ENCODE measurements at places on chromosomes 3 and 15. TPM values are rescaled to one million over a fixed set of nuclear protein-coding genes. Genes with fewer than 3 reads are reported as not detected.
A peak's percentile ranks its signal among the peaks of the same experiment; 100 is the strongest.

The PYGO1 gene
- 8.4 TPM for polyA plus RNA-seq

The FEZF2 gene
- not detected for polyA plus RNA-seq

The AGBL1 gene
- polyA plus RNA-seq = 25.5 TPM

The EFCAB12 gene
- polyA plus RNA-seq = 0.13 TPM

The NDUFB4 gene
- polyA plus RNA-seq = 170 TPM

The GOLGA8T gene
- polyA plus RNA-seq = not detected

The CACNA2D2 gene
- 4.3 TPM for polyA plus RNA-seq

The MPI gene
- 53.6 TPM for polyA plus RNA-seq

The LMLN gene
- polyA plus RNA-seq = 3.4 TPM

The RHOV gene
- polyA plus RNA-seq = 0.34 TPM

The TRANK1 gene
- 3.9 TPM for polyA plus RNA-seq

The MAP4 gene
- 340 TPM for polyA plus RNA-seq

DNA sequence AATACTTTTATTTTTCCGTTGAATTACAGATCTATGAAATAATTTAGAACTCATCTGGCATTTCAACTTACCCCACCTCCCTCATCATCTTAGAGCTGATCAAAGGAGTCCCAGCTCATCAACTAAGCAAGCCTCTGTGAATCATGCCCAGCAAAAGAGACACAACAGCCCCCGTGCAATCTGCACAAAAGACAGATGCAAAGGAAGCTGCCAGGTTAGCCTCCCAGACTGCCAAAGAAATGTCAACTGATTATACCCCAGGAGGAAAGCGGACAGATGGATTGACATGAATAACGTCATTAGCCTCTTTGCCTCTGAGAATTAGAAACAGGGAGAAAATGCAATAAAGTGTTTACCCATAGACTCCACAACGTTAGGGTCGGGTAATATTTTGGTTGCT is 75.0 kb downstream of the GABRB3 start:
- DNase-seq = no peak

GRCh38 chr3:121998030-121998580 is 23.9 kb downstream of the ILDR1 start:
- DNase-seq = no peak

DNA sequence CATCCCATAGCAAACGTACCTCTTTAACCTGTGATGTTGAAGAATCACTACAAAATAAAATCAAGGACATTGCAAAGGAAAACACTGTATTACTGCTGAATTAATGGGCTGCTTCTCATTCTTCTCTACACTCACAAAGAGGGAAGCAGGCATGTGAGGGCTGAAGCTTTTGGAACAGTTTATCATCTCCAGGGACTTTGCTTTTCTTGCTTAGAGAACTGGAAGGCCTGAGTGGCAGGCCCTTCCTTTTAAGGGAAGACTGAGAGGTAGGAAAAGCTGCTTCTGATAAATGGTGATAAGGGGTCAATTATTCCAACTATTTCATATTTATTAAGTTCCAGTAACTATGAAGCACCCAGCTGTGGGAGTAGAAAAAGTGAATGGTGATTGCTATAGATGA is 649.6 kb downstream of the NTRK3 start:
- no peak for DNase-seq

- DNase-seq = no peak
Observed at GRCh38 chr15:39444735-39445470, 136.0 kb upstream of the THBS1 start.

DNA sequence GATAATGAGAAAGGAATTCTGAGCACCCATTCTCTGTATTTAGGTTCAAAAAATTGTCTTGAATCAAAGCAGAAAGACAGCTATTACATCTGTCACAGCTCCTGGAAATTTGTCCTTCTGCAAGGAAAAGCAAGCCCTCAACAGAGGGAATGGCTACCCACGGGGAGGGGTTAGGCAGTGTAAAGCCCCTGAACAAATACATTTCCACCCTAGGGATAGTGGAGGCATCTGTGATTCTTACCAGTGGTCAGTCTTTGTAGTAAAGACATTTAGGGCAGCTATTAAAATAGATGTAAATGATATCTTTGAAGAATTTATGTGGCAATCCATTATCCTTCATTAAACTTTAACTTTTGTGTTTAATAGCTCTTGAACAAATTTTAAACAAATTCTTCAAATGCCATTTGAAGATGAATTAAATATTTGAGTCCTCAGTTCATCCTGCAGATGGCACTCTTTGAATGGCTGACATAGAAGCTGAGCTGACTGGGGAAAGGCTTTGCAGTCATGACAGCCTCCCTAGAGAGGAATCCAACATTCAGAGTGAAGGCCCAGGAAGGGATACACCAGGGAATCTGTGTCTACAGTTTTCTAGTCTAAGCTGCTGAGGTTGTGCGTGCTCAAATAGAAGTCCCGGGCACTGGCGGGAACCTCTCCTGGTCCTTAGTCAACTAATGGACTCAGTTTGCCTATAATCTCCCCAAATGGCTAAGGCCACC is 359.7 kb upstream of the ROPN1 start:
- no peak for DNase-seq

DNA sequence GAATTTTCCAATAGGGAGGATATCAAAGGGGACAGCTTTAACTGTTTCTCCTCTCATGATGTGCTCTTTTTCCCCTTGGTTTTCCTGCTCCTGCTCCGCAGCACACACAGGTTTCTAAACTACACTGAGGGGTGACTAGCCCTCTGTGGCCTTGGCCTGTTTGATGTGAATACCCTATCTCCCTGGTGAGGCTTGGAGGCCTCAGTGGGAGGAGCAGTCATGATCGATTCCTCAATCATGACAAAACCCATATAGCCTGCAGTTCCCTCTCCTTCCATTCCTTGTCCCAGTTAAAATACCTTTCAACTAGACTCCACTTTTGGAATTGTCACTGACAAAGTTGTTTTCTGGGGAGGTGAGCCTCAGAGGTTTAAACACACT is 24.0 kb upstream of the USP3 start:
- DNase-seq = no peak

DNA sequence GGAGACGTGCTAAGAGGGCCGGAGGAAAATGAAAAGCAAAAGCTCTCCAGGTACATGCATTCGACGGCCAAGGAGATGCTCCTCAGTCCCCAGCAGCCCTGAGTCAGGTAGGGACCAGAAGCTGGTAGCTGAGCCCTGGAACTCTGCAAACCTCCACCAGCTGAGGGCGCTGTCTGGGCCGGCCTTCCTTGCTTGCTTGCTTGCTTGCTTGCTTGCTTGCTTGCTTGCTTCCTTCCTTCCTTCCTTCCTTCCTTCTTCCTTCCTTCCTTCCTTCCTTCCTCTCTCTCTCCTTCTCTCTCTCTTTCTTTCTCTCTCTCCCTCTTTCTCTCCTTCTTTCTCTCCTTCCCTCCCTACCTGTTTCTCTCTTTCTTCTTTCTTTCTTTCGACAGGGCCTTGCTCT is 94.6 kb upstream of the RASGRF1 start:
- no peak for DNase-seq

DNA sequence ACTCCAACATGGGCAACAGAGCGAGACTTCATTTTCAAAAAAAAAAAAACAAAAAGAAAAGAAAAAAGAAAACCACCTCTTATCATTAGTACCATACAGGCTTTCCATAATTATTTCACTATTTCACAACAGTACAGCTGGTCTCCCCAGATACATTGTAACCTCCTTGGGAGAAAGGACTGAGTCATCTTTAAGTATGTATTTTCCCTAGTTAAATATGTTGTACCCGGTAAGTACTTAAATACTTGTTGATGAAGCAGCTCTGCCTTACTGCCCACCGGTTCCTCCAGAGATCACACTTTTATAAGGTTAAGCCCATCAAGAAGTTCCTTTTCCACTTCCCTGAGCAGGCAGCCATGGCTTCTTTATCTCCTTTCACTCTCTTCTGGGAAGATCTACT is 789.5 kb upstream of the CFAP20DC start:
- no peak for DNase-seq

DNA sequence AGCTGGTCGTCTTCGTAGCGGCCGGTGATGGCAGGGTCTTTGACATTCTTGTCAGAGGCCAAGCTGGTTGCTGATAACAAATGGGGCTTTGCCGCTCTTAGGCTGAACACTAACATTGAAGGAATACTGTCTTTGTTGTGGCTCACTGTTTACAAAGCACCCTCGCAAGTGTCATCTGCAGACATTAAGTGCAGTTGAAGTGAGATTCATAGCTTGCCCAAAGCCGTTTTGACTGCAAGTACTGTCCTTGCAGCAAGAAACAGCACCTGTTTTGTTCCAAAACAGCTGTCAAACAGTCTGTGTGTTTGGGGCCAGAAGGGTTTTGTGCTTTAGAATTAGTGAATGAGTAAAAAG is 568 bp downstream of the SENP2 start:
- peak; percentile 11 for DNase-seq

- DNase-seq = peak; percentile 35
Observed at GRCh38 chr3:4426782-4427344, 40.2 kb downstream of the SUMF1 start.

GRCh38 chr15:68130851-68131250 is 74.3 kb downstream of the CALML4 start:
- DNase-seq = no peak

- no peak for DNase-seq
Observed at GRCh38 chr3:4406746-4407568, 60.1 kb downstream of the SUMF1 start.

DNA sequence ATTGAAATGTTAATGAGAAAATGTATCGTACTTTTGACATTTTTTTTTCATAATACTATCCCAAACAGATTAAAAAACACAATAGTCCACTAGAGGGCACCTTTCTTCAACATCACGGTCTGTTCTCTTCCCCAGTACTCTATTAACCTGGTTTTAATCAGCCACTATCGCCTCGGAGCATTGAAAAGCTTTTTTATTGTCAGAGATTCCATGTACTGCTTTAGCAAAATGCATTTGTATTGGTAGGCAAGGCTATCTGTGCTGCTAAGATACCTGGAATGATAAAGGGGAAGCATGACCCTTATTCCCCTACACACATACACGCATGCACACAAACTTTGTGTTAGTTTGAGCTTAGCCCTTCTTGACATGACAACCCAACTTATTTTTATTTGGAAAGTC is 160.1 kb upstream of the IL12A start:
- DNase-seq = no peak

DNA sequence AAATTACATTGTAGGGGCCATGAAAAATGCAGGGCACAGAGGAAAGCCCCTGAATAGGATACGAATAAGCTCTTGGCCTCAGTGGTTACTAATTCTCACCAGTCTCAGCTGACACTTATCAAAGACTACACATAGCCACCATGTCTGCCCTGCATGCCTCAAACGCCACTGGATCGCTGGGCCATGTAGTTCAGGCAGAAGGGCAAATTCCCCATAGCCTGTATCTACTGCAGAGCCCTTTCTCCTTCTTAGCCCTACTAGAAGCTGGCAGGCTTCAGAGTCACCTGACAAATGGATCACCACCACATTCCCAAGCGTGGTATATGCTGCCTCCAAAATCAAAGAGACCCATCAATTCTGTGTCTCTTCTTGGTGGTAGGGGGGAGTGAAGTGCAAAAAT is 177.4 kb downstream of the MINAR1 start:
- DNase-seq = no peak

- no peak for DNase-seq
Observed at GRCh38 chr3:56889131-56889530, 87.4 kb upstream of the ARHGEF3 start.

- no peak for DNase-seq
Observed at GRCh38 chr3:50100386-50100785, 11.7 kb downstream of the RBM5 start.

DNA sequence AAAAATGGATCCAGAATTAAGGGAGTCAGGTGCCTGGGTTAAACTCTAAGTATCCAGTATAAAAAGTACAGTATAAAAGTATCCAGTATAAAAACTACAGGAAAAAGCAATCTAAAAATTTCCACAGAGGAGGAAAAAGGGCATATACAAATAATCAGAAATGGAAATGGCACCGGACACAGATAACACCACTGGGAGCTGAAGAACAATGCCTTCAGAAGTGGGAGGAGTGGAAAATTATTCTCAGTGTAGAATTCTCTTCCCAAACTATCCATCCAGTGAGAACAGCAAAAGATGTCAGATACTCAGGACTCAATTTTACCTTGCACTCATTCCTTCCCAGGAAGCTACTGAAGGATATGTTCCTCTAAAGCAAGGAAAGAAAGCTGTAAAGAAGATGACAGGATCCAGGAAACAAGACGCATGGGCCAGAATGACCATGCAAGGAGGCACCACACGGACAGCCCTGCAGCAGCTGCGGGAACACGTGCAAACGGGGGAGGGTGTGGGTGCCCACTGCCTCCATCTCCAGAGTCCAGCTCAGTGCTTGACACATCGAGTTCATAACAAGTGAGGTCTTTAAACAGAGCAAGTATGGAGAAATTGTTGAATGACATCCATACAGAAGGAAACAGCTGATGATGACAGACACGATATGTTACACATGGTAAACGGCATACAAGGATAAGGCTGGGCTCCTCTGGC is 68.5 kb downstream of the CHSY1 start:
- no peak for DNase-seq

DNA sequence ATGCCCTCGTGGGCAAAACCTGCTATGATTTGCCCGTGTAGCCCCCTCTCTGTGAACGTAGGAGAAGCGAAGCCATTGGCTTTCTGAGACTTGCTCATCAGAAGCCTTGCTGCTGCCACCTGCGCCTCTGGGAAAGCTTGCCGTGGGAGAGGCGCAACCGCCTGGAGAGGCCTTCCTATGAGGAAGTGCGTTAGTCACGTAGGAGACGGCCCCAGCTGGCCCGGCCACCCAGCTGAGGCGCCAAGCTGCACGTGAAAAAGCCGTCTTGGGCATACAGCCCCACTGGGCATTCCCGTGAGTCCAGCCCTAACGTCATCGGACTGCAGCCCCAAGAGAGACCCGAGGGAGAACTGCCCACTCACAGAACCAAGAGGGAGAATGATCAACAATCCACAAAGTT is 49.1 kb upstream of the TJP1 start:
- no peak for DNase-seq

- no peak for DNase-seq
Observed at GRCh38 chr15:68888419-68888818, 41.9 kb upstream of the SPESP1 start.

DNA sequence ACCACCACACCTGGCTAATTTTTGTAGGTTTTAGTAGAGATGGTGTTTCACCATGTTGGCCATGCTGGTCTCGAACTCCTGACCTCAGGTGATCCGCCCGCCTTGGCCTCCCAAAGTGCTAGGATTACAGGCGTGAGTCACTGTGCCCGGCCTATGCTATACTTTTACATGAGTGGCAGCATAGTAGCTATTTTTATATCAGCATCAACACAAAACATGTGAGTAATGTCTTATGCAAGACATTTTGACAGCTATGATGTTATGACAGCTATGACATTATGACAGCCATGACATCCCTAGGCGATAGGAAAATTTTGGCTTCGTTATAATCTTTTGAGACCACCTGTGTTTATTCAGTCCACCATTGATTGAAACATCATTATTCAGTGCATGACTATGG is 4.1 kb upstream of the NAALADL2 start:
- no peak for DNase-seq

DNA sequence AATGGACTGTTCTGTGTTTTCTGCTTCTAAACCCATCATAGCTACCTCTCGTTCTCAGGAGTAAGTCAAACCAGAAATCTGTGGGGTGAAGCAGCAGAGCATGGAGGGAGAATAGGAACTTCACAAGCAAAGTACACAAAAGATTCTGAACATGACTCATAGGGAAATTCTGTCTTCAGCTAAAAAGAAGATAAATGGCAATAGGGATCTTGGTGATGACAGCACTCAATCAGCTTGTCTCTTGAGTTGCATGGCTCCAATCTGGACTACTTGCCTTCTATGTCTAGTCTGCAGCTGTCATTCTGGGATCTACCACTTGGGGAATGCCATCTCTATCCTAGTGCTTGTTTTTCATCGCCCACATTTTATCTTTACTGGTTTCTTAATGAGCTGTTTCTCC is 13.5 kb upstream of the GRAMD1C start:
- DNase-seq = no peak

GRCh38 chr15:52975941-52976449 is 185.9 kb upstream of the ONECUT1 start:
- DNase-seq = no peak
